ENCODE measurements at places on chromosomes 7 and 10.
A peak's percentile ranks its signal among the peaks of the same experiment; 100 is the strongest.

GRCh38 chr7:80679921-80680907, 41.8 kb downstream of the CD36 start:
- no peak for DNase-seq

GRCh38 chr10:50565301-50566083, 58.3 kb downstream of the SGMS1 start:
- DNase-seq = no peak

GRCh38 chr7:7104971-7105370, 77.4 kb upstream of the C1GALT1 start:
- DNase-seq = no peak

DNA sequence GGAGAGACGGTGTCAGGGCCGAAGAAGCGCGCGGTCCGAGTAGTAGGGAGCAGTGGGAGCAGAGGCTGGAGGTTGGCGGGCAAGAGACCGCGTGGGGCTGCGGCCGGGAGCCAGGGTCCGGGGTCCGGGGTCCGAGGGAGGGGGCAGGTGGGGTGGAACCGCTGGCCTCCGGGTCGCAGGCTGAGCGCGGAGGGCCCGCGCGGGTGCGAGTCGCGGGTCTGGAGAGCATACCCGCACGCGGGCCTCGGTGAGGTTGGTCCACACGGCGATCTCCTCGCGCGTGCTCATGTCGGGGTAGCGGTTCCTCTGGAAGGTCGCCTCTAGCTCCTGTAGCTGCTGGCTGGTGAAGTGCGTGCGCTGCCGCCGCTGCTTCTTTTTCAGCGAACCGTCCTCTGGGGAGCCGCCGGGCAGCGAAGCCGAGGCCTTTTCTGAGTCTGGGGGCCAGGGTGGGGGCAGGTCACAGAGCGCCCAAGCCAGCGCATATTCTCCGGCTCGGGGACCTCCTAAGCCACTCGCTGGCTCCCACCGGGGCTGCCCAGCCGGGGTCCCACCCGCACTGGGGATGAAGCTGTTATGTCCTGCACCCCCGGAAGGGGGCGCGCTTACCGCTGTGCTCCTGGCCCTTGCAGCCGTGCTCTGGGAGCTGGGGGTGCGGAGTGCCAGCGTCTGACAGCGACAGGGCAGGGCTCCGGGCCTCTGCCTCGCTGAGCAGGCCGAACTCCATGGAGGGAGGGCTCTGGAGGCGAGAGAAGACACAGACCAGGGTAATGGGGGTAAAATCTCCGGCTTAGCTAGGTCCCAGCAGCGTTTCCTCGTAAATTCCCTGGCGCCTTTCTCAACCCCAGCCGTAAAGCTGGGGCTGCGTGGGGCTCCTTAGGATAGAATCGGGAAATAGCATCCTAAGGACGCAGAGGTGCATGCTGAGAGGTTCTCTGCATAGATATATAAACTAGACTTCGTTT, 5.5 kb downstream of the ELOVL3 start:
- peak; percentile 5 for DNase-seq

- no peak for DNase-seq
Measured at GRCh38 chr10:90313576-90314325, 544.1 kb downstream of the HTR7 start.

DNA sequence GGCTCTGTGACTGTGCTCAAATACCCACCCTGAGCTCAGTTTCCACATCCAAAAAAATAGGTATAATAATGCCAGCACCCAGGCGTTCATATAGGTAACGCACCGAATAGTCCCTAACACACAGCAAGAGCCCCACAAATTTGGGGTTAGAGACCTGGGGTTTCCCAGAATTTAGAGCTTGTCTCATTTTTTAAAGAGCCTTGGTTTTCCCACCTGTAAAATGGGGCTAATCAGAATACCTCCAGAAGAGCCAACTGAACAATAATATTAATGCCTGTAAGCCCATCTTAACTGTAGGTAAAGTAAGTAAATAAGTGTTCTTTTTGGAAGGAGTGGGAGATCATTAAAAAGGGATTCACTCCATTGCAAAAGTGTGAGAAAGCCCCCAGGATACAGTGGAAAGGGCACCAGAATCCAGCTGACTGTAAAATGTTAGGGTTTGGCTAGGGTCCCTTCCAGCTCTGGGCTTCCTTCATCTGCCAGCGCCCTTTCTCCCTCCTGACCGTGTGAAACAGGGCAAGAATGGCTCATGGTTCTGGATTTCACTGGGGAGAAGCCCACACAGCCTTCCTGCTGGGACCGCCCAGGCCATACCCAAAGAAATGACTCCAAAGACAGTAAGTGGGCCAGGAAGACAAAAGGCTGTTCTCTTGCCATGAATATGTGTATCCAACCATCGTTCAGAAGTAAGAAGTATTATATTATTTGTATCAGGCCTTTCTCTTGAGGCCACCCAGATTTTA, 2.1 kb downstream of the MTURN start:
- no peak for DNase-seq

DNA sequence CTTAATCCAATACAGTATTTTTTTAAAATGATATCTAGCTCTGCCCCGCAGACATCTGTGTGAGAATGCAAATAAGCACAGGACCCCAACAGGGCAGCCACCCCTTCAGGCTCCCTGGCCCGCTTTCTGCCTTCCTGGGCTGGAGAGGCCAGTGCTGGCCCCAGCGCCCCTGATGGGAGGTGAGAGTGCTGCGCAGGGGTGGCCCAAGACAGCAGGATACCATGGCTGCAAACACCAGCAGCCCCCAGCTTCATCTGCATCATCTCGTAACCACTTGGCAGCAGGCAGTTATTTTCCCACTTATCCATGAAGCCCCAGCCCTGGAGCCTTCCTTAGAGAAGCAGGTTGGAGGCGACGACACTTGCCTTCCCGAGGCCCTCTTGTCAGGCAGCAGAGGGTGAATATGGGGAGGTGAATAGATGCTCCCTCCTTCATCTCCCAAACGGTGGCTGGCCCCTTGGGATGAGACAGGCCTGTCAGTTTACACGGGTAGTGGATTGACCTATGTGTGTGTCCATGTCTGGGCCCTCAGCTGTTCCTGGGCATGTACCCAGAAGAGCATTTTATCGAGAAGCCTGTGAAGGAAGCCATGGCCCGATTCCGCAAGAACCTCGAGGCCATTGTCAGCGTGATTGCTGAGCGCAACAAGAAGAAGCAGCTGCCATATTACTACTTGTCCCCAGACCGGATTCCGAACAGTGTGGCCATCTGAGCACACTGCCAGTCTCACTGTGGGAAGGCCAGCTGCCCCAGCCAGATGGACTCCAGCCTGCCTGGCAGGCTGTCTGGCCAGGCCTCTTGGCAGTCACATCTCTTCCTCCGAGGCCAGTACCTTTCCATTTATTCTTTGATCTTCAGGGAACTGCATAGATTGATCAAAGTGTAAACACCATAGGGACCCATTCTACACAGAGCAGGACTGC, 71.2 kb downstream of the ALOX5 start:
- DNase-seq = no peak

- no peak for DNase-seq
Measured at GRCh38 chr10:110820321-110820814, 51.4 kb upstream of the PDCD4 start.

DNA sequence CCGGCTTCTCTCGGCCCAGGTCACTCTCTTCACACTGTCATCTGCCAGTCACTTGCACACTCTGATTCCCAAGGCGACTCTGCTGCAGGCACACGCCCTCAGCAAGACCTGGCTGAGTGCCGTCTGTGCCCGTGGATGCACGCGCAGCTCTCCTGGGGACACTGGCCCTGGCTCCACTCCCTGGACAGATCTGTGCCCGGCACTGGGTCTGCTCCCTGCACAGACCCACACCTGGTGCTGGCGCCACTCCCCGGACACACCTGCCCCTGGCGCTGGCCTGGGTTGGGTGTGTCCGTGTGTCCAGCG, 133.2 kb downstream of the DNAJB6 start:
- no peak for DNase-seq

DNA sequence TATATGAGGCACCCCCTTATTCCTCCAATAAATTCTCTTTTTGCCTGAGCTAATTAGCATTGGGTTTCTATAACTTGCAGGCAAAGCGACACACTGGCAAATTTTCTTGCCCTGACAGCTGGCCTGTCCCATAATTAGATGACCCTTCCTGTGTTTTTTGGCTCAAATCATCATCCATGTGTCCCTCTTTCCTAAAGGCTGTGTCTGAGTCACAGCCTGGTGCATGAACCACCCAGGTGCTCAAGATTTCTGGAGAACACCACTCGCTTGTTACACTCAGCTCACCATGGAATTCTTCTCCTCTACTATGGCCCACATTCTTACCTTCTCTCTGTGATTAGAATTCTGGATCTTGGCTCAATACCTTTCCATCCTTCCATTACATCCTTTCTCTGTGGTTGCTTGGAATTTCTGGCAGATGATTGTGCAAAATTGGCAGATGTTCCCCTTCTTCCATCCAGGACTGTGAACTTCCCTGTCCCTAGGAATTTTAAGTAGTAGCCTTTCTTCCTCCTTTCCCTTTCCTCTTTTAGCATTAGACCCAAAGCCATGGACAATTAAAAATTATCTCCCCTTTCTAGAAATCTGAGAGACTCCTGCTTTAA, 116.0 kb upstream of the ANKRD1 start:
- DNase-seq = no peak

DNA sequence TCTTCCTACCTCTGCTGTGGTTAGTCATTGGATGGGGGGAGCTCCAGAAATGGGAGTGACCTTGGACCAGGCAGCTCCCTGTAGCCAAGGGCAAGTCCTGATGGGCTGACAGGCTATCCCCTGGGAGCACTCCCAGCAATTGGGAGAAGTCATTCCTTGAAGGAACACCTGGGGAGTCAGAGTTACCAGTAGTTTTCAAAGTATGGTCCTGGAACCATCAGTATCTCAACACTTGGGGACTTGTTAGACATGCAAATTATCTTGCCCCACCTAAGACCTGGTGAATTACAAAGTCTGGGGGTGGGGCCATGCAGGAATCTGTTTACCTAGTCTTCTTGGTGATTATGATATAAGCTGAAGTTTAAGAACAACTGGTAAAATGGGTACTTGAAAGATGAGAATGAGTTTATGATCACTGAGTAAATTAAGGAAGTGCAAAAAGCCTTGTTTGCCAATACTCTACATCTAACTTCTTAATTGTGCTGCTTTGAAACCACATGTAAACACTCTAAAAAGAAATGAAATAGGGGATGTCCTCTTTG, 287.3 kb upstream of the LRRN3 start:
- DNase-seq = no peak

- no peak for DNase-seq
Measured at GRCh38 chr10:124532106-124532641, 70.6 kb downstream of the LHPP start.

GRCh38 chr7:90625051-90625450, 28.9 kb downstream of the CDK14 start:
- DNase-seq = no peak

- peak; percentile 19 for DNase-seq
Measured at GRCh38 chr7:154953006-154953684, 49.8 kb downstream of the PAXIP1 start.

- DNase-seq = no peak
Measured at GRCh38 chr7:27364344-27364758, 121.7 kb downstream of the EVX1 start.

- DNase-seq = no peak
Measured at GRCh38 chr10:89738551-89739209, 37.3 kb downstream of the KIF20B start.

- no peak for DNase-seq
Measured at GRCh38 chr10:20811131-20811530, 86.0 kb downstream of the NEBL start.

DNA sequence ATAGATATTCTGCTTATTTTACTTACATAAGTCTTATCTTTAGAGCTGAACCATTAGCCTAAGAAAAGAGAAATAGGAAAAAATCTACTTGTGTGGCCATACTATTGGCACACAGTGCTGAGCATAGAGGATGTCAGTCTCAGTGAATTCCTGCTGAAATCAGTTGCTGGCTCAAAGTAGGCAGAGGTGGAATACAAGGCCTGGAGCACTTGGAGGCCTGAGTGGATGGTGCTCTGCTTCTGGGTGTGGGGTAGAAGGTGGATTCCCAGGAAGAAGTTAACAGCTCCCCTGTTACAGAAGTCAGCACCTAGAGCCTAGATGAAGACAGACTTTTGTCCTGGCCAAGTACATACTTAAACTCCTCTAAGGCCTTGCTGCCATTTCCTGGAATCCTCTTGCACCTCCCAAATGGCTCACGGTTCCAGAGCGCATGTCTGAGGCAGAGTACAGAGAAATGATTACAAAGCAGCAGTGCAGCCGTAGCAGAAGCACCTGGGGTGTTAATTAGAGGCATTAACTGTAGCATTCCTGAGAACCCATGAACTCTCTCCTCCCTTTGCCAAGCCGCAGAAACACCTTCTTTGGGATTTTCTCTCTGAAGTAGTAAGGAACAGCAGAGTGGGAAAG, 18.0 kb upstream of the XPNPEP1 start:
- DNase-seq = no peak
